ENCODE measurements at places on chromosomes 2 and 18. TPM values are rescaled to one million over a fixed set of nuclear protein-coding genes. Genes with fewer than 3 reads are reported as not detected.

- H3K4me3 ChIP-seq: no peak overlapping the region
- no peaks in the 10 kb centered on the region for H3K4me1 ChIP-seq
- DNase-seq: no peak
- H3K36me3 ChIP-seq: no peaks in the 10 kb centered on the region
Observed at GRCh38 chr2:168577885-168578284, 121.8 kb downstream of the CERS6 start.

- H3K4me3 ChIP-seq: no peak overlapping the region
- no peaks in the 10 kb centered on the region for H3K27me3 ChIP-seq
- H3K27ac ChIP-seq: no peak overlapping the region
- H3K4me1 ChIP-seq: no peaks in the 10 kb centered on the region
Observed at GRCh38 chr2:52445686-52446085, 1321.9 kb upstream of the CHAC2 start.

GRCh38 chr2:10964052-10964790, 52.5 kb downstream of the KCNF1 start:
- no peak overlapping the region for H3K4me3 ChIP-seq
- H3K4me1 ChIP-seq: no peaks in the 10 kb centered on the region
- DNase-seq: no peak
- H3K27me3 ChIP-seq: no peaks in the 10 kb centered on the region

DNA sequence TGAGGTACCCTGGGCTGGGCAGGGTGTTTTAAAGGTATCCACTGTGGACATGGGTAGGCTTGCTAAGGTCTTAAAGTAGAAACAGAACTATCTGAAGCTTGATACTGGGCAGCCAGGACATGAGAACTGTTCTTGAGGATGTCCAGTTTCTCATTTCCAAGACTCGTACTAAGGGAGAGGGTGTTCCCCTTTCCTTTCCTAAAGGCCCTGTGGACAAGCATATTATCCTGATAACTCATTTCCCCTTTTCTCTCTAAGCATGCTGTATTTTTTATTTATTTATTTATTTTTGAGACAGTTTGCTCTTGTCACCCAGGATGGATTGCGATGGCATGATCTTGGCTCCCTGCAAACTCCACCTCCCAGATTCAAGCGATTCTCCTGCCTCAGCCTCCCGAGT, 273.6 kb downstream of the PRKCE start:
- peaks cover 67% of the 10 kb centered on the region for H3K4me1 ChIP-seq
- peak overlapping the region; percentile 83 for H3K27ac ChIP-seq
- no peak for DNase-seq
- H3K36me3 ChIP-seq: no peaks in the 10 kb centered on the region

Gene TBC1D8
- total RNA-seq: 42.3 TPM

DNA sequence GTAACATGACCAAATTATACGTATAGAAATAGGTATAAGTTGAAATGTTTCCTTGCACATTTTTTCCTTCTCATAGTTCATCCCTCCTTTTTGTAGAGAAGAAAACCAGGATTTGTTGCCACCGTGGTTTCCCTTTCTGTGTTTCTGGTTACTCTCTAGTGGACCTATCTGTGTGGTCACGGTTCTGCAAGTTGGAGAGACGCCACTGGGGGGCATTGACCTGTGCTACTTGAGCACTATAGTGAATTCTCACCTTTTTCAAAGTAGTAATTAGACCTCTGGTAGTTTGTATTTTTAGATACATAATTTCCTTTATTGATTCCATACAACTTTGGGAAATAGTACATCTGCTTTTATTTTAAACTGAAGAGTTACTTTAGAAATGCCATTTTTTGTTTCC, 444.8 kb downstream of the PTPRM start:
- DNase-seq: no peak
- H3K4me1 ChIP-seq: no peaks in the 10 kb centered on the region
- no peaks in the 10 kb centered on the region for H3K36me3 ChIP-seq
- H3K27ac ChIP-seq: no peak overlapping the region

DNA sequence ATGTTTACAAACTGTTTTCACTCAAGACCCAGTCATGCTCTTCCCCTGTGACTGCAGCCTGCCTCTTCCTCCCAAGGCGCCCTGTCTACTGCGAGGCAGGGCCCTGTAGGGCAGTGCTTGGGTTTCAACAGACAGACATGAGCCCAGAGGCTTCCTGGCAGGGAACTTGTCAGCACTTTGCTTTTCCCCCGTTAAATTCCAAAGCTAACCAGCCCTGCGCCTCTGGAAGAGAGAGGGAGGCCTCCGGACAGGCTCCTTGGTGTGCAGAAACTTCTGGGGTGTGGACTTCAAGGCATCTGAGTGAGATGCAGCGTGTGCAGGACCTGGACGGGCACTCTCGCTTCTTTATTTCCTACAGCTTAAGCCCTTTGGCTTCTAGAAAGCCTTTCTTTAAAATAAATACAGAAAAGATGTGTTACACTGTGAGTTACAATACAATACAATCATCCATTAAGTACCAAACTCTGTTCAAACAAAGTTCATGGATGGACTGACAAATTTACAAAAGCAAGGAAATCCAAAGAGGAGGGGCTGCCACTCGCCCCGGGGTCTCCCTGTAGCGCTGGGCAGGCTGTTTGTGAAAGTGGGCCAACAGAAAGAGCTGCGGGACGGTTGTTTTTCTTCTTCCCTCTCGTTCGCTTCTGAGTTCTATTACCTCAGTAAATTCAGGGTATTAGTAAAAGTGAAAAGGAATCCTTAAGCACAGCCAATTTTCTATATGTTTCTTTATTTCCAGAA, 8.8 kb upstream of the ZNF516 start:
- H3K27me3 ChIP-seq: no peaks in the 10 kb centered on the region
- no peaks in the 10 kb centered on the region for H3K4me1 ChIP-seq
- no peak overlapping the region for H3K4me3 ChIP-seq
- H3K27ac ChIP-seq: no peak overlapping the region
- H3K36me3 ChIP-seq: no peaks in the 10 kb centered on the region

DNA sequence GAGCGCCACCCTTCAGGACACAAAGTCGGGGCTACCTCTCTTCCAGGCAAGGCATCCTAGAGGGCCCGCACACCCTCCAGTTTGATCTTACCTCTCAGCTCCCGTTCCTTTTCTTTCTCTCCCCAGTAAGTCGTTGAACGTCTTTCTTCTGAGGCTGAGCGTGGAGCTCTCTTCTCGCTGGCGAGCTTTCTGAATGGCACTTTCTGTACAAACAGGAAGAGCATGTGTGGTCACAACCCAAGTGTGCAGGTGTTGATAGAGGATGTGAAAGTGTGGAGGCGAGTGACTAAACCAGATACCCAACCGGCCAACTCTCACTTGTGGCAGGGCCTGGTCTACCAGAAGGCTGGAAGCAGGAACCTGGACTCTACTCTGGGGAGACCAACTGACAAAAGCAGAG, at the start of gene AFF3:
Gene AFF3, minus strand, starts transcription at position 198 of the 400 bp plus-strand sequence. CDS start 38,136 bp downstream, outside the sequence.
- no peak within 1 kb of the TSS for H3K4me3 ChIP-seq
- no peaks in the 10 kb centered on the region for H3K27me3 ChIP-seq
- H3K36me3 ChIP-seq: no peaks in the 10 kb centered on the region
- no peak within 1 kb of the TSS for H3K27ac ChIP-seq
- H3K4me1 ChIP-seq: no peaks in the 10 kb centered on the region

DNA sequence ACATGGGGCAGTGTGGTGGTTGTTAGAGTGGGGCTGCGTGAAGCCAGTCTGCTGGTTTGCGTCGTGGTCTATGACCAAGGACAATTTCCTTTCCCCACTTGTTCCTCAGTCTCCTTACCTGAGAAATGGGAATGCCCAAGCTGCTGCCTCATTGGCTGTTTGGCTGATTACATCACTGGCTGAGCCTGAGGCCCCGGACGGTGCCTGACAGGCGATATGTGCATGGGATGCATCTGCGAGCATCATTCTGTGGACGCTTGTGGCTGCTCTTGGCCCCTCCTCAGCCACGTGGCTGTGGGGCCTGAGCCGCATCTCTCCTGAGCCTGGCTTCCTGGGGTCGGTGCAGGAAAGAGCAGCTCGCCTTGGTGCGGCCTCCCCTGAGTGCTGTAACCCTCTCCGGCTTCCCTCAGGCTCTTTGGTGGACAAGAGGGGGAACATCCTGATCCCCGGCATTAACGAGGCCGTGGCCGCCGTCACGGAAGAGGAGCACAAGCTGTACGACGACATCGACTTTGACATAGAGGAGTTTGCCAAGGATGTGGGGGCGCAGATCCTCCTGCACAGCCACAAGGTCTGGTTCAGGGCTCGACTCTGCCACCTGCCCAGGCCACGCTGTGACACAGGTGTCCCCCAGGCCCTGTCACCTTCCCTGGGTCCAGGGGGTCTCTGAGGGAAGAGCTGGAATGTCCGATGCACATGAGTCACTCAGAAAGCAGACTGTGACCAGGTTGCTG, 17.2 kb downstream of the CNDP2 start:
- H3K36me3 ChIP-seq: peaks cover 82% of the 10 kb centered on the region
- H3K27me3 ChIP-seq: no peaks in the 10 kb centered on the region
- H3K4me3 ChIP-seq: no peak overlapping the region
- no peak overlapping the region for H3K27ac ChIP-seq
- no peaks in the 10 kb centered on the region for H3K4me1 ChIP-seq

DNA sequence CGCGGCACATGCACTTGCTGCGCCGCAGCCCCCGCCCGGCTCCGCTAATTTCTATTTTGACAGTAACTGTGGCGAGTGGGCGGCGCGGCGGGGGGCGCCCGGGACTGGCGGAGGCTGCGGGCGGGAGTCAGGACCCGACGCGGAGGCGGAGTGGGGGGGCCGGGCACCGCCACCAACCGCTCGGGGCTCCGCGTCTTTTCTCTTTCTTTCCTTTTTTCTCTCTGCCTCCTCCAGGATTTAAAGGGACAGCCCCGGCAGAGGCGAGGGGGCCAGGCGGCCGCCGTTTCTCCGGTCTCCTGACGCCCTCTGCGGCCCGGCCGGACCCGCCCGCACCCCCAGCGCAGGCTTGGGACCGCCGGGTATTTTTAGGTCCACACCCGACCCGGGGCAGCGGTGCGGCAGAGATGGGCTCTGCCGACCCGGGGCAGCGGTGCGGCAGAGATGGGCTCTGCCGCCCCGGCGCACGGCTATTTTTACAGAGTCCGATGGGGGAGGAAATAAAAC, 460 bp upstream of the ZBTB7C start:
- H3K4me1 ChIP-seq: peaks cover 16% of the 10 kb centered on the region
- H3K27me3 ChIP-seq: no peaks in the 10 kb centered on the region

GRCh38 chr2:175627405-175627804, 374.7 kb downstream of the LNPK start:
- no peak for DNase-seq
- H3K27ac ChIP-seq: no peak overlapping the region
- H3K4me3 ChIP-seq: no peak overlapping the region
- no peaks in the 10 kb centered on the region for H3K36me3 ChIP-seq
- H3K4me1 ChIP-seq: no peaks in the 10 kb centered on the region

GRCh38 chr18:10805587-10806118, 279.8 kb downstream of the NAPG start:
- H3K27me3 ChIP-seq: no peaks in the 10 kb centered on the region
- H3K4me3 ChIP-seq: no peak overlapping the region
- H3K4me1 ChIP-seq: no peaks in the 10 kb centered on the region
- H3K36me3 ChIP-seq: no peaks in the 10 kb centered on the region

- H3K4me3 ChIP-seq: no peak overlapping the region
- H3K27ac ChIP-seq: no peak overlapping the region
- no peak for DNase-seq
- H3K36me3 ChIP-seq: no peaks in the 10 kb centered on the region
Observed at GRCh38 chr18:49910986-49911385, 97.7 kb upstream of the ACAA2 start.

DNA sequence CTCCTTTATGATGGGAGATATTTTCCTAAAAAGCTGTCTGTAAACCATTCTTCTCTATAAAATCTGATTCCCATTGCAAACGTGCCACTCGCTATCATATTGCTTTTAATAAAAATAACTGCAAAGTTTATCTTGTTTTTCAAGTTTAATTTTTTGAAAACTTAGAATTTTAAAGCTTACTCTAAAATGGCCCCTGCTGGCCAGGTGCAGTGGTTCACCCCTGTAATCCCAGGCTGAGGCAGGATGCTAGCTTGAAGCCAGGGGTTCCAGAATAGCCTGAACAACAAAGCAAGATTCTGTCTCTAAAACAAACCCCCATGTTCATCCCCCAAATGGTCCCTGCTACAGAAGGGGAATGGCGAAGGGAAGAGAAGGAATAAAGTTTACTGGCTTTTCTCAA, 25.6 kb downstream of the CNRIP1 start:
- no peaks in the 10 kb centered on the region for H3K27me3 ChIP-seq
- H3K36me3 ChIP-seq: no peaks in the 10 kb centered on the region
- H3K27ac ChIP-seq: no peak overlapping the region

Gene LIMS3
- total RNA-seq: 4.4 TPM

- H3K36me3 ChIP-seq: no peaks in the 10 kb centered on the region
- H3K4me3 ChIP-seq: no peak overlapping the region
- DNase-seq: no peak
- no peaks in the 10 kb centered on the region for H3K27me3 ChIP-seq
- no peak overlapping the region for H3K27ac ChIP-seq
Observed at GRCh38 chr2:227473806-227474205, 1.9 kb downstream of the AGFG1 start.

Gene CASP8
- 3.5 TPM for total RNA-seq

Gene SKA1
- 0.78 TPM for total RNA-seq

Gene TUBA3E
- total RNA-seq: 1.6 TPM

Gene HRH4
- total RNA-seq: not detected

DNA sequence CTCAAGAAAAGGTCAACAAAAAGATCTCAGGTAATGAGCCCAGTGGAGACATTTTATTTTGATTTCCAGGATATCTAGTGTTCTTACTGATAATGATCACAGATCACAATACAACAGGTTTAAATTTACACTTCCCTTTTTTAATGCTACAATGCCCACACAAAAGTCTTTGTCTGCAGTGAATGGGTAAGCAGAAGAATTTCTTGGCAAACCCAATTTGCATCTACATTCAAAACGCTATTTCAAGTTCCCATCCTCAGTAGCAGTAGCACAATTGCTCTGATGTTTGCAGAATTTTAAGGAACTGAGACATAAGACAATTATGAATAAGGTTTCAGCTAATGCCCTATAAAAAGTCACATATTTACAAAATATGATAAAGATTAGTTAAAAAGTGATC, 929.4 kb upstream of the PIK3C3 start:
- no peak overlapping the region for H3K27ac ChIP-seq
- no peak for DNase-seq
- no peak overlapping the region for H3K4me3 ChIP-seq
- no peaks in the 10 kb centered on the region for H3K36me3 ChIP-seq

- no peak overlapping the region for H3K27ac ChIP-seq
- no peaks in the 10 kb centered on the region for H3K27me3 ChIP-seq
- H3K4me3 ChIP-seq: no peak overlapping the region
- no peaks in the 10 kb centered on the region for H3K36me3 ChIP-seq
- DNase-seq: peak; percentile 42
Observed at GRCh38 chr2:20478961-20479360, 32.1 kb downstream of the RHOB start.

DNA sequence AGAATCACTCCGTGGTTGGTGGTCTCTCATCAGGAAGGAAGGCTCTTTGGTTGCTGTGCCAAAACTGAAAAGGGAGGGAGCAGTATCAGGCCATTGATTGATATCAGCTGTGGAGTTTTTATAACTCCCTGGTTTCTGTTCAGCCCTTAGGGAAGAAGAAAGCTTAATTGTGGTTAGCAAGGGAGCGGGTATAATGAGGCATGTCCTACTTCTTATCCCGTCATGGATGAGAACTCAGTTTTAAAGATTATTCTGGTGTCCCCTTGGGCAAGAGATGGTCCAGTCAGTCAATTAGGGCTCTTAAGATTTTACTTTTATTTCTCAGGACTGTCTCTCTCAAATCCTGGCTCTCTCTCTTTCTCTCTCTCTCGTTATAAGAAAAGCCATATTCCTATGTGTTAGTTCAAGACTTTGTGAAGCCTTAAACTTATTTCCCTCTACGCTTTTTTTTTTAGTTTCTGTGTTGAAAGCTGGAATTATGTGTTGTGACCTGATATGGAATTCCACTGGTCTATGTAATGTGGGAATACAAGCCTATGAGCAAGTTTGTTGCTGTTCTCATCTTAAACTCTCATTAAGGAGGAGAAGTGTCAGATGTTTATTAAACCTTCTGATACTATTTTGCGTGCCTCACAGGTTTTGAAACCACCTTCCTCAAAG, 514.0 kb upstream of the CDH2 start:
- no peak for DNase-seq
- H3K4me1 ChIP-seq: no peaks in the 10 kb centered on the region
- no peaks in the 10 kb centered on the region for H3K27me3 ChIP-seq
- H3K4me3 ChIP-seq: no peak overlapping the region
